GM13976 (cell line): ENCODE measurements at places on chromosomes 5 and 9.

DNA sequence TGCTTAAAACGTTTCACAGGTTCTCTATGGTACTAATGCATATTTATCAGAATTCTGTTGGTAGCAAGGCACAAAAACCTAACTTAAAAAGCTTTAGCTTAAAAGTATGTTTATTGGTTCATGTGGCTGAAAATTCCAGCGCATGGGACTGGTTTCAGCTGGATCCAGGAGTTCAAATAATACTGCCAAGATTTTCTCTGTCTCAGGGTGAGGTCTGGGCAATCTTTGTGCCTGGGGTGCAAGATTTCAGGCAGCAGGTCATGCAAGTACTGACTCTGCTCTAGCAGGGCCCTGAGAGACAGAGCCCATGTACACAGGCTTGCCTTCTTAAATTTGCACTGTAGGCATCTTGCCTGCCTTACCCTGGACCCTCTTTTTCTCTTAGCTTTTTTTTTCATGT lies 134.2 kb upstream of the GAS1 start:
- no peak for DNase-seq

GRCh38 chr9:76379494-76379893 lies 14.7 kb downstream of the RFK start:
- no peak for DNase-seq

DNA sequence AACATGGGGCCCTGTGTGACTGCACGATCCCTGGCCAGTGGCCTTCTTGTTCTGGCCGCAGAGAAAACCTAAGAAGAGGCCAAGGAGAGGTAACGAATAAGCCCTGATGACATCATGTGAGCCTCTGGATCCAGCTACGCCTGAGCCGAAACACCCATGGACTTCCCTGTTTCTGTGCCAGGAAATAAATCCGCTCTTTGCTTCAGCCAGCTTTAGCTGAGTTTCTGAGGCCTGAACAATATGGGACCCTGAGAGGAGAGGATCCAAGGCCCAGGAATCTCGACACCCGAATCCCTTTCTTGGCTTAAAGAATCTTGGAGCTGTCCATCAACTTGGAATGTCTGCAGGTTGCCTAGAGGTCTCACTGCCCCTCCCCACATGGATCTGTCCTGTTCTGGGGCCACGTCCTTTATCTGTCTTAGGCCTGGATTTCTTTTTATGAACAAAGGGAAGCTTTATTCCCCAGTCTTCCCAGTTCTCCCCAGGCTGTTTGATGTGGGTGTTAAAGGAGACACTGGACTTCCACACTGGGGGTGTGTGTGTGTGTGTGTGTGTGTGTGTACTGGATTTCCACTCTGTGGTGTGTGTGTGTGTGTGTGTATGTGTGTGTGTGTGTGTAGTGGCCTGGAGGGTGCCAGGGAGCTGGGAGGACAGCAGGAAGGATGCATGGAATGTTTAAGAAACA lies 13.7 kb downstream of the IER5L start:
- no peak for DNase-seq

DNA sequence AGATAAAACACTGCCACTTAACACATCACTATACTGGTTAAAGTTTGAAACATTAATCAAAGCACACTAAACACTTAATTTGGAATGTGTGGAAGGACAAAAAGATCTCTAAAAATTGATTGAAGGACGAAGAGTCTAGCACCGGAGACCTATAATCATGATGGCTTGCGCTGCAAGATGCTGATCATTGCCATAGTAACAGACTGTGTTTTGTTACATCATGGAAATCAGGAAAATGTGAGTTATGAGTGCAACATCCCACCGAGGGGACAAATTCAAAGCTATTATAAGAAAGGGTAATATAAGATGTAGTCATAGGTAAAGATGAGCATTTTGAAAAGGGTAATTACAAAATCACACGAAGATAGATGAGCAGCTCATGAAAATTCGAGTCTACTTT lies 278.8 kb upstream of the CTNND2 start:
- no peak for DNase-seq

- DNase-seq, result no peak
Observed at GRCh38 chr9:110555551-110556331, 23.8 kb downstream of the SVEP1 start.

DNA sequence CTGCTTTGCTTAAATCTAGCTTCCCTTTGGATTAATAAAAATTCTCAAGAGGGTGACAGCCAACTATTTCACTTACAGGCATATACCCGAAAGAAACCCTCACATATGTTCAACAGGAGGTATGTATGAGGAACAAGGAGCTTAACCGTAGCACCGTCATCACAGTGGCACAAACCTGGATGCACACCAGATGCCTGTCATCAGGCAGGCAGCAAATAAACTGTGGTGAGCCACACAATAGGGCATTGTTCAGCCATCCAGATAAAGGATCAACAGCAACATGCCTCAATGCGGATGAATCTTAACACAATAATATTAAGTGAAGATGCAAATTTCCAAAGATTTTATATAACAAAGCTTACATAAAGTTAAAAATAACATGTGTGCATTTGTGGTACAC lies 5.5 kb upstream of the TNFSF15 start:
- DNase-seq, result no peak
